ENCODE measurements at places on chromosomes 4 and X.

DNA sequence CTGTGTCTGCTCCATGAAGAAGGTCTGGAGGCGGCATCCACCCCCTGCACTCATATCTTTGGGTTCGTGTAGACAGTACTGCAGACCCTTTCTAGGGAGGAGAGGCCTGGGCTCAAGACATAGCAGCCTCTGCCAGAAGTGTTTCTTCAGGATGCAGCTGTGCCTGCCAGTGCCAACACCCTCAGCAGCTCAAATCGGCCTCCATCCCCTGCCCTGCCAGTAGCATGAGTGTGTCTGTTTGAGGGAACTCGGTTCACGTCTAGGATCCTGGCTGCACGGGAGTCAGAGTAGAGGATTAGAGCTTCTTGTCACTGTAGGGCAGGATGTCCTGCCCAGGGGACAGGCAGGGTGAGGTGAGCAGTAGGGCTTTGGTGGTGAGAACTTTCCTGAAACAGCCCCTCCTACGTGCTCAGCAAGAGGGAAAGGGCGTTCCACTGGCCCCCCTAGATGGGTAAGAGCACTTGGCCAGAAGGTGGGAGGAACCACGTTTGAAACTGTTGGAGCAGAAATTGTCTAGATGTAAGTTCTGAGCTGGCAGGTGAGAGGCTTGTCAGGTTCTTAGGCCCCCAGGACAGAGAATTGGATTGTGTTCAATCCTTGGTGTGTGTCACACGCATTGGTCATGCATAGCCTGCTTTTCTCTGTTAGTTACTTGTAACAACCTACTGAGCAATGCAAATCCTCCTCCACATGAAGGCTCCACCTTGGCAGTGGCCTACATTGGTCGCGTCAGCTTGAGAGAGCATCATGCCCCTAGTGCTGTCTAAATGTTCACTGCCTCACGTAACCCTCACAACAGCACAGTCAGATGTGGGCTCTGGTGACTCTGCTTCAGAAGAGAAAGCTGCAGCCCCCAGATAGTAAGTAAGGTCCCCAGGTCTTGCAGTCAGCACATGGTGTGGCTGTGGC, 25.8 kb upstream of the FAM193A start:
- no peak for DNase-seq

- no peak for DNase-seq
These were observed 129.8 kb upstream of the SLC34A2 start for GRCh38 chr4:25525896-25526295.

- no peak for DNase-seq
These were observed 12.0 kb downstream of the SPRY1 start for GRCh38 chr4:123408471-123409084.

DNA sequence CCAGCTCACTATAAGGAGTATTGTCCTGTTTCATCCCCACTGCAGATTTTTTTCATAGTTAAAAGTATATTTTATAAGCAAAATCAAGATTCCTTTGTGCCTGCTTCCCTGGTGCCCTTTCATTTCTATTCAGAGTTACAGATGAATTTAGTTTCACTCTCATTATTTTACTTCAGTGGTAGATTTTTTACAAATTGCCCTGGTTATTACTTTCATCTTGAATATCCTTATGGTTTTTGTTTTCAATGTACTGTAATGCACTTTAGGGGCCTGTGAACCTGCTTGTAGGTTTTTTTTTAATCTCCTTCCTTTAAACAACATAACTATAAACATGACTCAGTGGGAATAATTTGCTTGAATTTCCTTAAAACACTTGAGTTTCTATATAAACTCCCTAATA, 126.8 kb downstream of the GPR143 start:
- DNase-seq = no peak

DNA sequence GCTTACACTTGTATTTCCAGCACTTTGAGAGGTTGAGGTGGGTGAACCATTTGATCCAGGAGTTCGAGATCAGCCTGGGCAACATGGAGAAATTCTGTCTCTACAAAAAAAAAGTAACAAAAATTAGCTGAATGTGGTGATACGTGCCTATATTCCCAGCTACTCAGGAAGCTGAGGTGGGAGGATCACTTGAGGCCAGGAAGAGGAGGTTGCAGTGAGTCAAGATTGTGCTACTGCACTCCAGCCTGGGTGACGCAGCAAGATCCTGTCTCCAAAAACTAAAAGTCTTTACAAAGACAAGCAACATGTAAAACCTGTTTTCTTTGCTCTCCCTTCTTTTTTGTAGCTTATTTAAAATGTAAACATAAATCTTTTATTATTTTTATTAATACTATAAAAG, 1156.1 kb downstream of the FAT4 start:
- DNase-seq = no peak

GRCh38 chrX:48957477-48957826, at the start of gene OTUD5:
OTUD5 (minus strand) TSS chrX:48957607; CDS start chrX:48957570, 37 bp downstream.
- DNase-seq = no peak

GRCh38 chr4:173857828-173858227, 327.8 kb upstream of the HAND2 start:
- no peak for DNase-seq

DNA sequence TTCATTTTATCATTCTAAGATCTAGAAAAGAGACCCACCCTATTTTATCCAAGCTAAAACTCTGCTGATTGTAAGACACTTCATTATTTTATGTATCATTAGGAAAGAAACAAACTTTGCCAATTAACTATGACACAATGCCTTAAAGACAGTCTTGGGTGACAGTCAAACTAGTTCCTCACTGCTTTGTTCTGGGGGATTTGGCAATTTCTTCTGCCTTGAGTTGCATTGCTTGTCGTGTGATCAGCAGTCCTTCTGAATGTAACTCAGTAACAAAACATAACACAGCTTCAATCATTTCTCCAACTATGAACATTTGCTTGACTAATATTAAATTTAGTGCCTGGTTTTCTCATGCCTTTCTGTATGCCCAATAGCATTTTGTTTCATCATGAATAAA, 577.9 kb upstream of the DIPK2B start:
- DNase-seq = no peak

GRCh38 chr4:151114338-151114737, 14.9 kb downstream of the RPS3A start:
- DNase-seq = no peak

DNA sequence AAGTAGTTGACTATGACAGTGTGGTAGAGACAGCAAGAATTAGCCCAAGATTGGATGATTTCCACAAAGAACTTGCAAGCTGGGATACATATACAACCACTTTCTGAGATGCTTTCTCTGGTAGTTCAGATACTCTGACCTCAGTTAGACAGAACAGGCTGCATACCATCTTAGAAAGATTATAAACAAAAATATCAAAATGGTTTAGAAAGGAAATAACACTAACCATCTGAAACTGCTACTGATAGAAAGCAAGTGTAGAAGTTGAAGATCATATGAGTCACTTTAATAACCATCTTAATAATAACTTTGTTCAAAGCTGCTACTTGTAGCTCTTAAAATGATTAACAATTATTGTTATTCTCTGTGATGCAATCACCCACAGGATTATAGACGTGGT, 255.4 kb upstream of the TTC29 start:
- no peak for DNase-seq

GRCh38 chrX:11257711-11258110, 35.5 kb upstream of the AMELX start:
- no peak for DNase-seq

DNA sequence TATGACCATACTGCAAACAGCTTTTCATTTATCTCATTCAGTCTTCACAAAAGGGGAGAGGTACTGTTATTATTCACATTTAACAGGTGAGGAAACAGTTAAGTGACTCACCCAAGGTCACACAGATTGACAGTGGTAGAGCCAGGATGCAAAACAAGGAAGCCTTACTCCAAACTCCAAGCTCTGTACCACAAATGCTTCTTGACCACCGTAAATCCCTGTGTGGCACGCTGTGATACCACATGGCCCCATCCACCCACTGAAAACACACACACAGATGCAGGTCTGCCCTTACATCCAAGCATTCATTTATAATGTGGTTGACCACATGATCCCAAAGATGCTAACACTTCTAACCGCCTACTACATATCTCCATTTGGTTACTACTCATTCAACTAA, 129.5 kb downstream of the TSPAN5 start:
- no peak for DNase-seq

DNA sequence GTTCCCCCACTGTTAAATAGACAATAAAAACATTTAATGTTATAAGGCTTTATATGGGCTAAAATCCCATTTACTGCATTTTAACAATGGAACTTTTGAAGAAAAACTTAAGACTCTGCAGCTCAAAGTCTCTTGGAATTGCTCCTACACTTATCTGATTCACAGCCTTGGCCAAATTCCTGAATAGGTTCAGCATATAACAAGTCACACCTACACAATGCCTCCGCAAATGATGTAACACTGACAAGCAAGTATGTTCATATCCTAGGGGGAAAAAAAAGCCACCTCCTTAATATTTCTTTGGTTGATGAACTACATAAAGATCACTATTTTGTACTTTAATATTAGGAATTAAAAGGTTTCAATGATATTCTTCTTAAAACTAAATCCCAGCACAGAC, 34.5 kb downstream of the RPS6KA6 start:
- DNase-seq = no peak

DNA sequence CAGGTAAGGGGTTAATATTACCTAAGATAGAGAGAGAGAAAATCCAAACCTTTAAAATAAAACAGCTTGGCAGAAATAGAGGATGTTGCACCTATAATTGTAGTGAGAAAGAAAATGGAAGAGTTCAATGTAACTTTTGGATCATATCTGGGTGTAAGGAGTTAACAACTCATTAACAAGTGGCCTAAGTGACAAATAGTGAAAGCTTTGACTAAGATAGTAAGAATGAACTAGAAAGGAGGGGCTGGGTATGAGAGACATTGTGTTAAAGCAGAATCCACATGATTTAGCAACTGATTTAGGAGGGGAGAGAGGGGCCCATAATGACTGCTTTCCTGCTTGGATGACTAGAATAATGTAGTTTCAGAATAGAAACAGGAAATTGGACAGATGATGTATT, 761.0 kb downstream of the IL1RAPL1 start:
- no peak for DNase-seq

DNA sequence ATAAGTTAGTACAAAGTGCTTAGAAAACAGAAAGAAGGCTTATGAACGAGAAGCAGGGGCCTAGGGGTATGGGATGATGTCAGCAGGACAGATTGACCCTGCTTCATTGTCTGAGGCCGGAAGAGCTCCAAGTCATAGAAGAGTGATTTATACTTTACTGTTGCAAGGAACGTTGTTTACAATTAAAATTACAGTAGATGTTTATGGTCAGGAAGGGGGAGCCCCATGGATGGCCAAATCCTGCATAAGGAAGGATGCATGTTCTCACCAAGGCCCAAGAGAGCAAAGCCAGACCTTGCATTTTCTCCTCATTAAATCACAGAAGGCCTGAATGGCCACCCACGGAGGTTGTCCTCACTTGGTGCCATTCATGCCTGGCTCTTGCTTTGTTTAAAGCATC, 115.3 kb downstream of the LDB2 start:
- DNase-seq = no peak

- DNase-seq = no peak
These were observed 490.2 kb downstream of the RAB28 start for GRCh38 chr4:12993923-12994322.

GRCh38 chr4:183591301-183591700, 67.7 kb downstream of the RWDD4 start:
- DNase-seq = no peak

GRCh38 chr4:117968606-117969005, 65.7 kb upstream of the NDST3 start:
- DNase-seq = no peak

GRCh38 chr4:37588150-37588549, 98.0 kb downstream of the RELL1 start:
- DNase-seq = no peak

DNA sequence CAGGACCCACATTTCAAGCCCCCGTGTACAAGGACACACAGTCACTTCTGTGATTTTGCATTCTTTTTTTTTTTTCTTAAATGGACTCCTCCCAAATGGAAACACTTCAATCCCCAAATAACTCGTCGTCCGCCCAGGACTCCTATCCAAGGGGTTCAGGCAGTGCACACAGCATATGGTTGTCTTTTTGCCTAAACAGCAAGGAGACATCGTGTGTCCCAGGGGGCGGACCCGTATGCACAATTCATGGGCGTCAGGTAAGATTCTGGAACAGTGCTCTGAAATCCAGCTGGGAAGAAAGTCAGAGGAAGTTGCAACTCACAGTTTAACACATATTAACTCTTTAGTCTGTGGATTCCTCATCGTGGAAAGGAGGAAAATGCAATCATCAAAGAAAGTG, 231.3 kb downstream of the SHOX start:
- DNase-seq = no peak

DNA sequence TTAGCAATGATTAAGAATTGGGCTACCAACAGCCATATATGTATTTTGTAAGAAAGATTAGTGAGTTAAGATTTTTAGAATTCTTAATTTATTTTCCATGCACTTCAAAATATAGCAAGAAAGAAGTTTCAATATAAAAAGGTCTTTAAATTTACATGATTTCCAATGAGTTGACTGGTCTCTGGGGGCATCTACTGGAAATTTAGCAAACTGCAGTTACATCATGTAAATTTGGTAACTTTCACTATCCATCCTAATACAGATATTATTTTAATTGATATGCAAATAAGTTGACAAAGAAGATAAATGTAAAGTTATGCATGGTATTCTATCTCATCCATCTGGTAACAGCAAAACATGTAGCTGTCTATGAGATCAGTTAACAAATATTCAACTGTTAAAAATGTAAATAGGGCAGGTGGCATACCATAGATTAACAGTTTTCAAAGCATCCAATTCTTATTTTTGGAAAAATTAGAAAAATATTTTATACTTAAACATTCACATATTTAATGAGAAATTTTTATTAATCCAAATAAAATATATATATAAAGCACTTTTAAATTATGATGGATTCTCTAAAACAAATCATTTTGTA, 29.1 kb downstream of the TTC29 start:
- peak; percentile 39 for DNase-seq

GRCh38 chr4:147361726-147362125, 119.2 kb upstream of the EDNRA start:
- DNase-seq = no peak

DNA sequence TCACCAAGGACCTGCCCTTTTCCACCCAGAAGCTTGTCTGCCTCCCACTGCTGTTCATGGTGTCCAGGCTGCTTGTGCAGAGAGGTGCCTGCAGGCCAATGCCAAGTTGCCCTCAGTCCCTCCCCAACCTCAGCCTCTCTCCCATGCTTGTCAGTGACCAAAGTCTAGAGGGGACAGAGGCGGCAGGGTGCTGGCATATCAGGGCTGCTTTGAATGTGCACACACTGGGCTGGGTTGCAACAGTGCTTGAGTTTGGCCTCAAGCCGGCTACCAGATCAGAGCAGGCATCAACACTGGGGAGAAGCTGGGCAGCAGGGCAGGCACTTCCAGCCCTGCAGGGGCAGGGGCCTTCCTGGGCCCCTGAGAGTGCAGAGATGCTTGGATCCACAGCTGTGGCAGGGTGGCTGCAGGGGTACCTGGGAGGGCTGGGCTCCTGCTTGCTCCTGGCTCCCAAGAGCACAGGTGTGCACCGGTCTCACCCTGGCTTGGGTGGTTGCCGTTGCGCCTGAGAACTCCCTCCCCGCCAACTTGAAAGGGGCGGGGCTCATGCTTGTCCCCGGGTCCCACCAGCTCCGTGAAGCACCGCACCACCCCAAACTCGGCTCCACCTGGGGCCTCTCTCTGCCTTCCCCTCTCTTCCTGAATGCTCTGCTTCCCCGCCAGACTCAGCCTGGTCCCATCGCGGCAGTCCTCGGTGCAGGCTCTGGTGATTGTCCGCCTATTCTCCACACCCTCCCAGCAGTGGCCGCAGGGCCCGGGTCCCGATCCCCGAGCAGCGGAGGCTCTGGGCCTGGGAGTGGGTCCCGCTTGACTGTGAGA, 1681.9 kb upstream of the ADGRL3 start:
- DNase-seq = no peak
